ENCODE measurements at places on chromosomes 1 and 21.

DNA sequence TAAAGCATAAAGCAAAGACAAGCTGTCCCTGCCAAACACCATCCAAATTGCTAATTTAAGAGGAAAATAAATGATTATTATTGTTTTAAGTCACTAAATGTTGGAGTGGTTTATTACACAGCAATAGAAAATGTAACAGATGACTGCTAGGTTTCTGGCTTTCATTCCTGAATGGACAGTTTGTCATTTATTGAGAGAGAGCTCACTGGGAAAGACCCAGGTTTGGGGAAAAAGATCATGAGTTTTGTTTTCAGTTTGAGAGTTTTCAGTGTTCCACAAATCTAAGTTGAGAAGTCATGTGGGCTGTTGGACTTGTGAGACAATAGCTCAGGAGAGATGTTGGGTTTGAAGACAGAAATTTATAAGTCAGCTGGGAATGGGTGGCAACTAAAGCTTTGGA, 5.4 kb downstream of the GPA33 start:
- DNase-seq = no peak

- no peak for DNase-seq
Measured at GRCh38 chr1:93056649-93057048, 22.4 kb upstream of the MTF2 start.

DNA sequence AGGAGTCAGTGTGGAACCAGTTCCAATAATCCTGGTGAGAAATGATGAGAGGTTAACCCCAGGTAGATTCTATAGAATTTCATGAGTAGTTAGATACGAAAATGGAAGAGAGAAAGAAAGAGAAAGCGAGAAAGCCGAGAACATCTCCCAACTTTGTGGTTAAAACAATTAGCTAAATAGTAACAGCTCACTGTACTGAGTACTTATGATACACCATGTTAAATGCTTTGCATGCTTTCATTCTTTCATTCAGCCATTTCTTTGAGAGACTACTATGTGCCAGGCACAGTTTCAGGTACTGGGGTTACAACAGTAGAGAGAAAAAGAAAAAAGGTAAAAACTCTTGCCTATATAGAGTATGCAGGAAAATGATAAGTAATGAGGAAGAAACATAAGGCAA, 109.7 kb upstream of the SYT6 start:
- DNase-seq = no peak

- DNase-seq = no peak
Measured at GRCh38 chr1:113375878-113376277, 14.4 kb upstream of the MAGI3 start.

- no peak for DNase-seq
Measured at GRCh38 chr1:207335695-207336363, 14.4 kb downstream of the CD55 start.

DNA sequence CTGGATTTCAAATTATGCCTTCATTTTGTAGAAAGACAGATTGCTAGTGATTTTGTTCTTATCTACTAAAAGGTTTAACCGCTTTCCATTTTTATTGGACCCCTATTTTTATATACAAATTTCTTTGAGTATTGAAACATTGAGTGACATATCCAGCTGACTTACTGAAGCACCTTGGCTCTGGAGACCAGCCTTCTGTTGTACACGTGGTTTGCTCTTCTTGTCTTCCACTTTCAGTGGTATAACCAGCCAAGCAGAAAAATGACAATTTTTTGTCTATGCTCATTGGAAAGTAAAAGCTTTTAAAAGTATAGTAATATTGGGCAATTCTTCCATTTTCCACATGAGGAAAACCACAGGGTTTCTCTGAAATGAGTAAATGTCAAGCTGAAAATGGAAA, 4.4 kb downstream of the F13B start:
- DNase-seq = no peak

DNA sequence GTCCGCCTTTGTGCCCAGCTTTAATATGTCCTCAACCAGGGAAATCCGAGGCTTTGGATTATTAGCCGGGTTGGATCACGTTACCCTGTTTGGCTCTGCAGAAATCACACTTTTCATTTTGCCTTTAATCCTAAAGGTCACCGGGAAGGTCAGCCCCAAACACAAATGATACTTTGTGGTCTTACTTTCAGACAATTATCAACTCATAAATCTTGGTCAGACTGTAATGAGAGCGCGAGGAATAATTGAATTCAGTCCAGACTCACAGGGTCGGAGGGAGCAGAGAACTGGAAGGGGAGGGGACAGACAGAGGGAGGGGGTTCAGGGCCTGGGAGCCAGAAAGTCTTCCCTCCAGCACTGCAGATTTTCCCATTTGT, 91.7 kb upstream of the NFIA start:
- DNase-seq = no peak

GRCh38 chr1:226046240-226046639, 16.3 kb upstream of the H3-3A start:
- no peak for DNase-seq

GRCh38 chr1:109242387-109242786, 7.0 kb upstream of the CELSR2 start:
- no peak for DNase-seq

DNA sequence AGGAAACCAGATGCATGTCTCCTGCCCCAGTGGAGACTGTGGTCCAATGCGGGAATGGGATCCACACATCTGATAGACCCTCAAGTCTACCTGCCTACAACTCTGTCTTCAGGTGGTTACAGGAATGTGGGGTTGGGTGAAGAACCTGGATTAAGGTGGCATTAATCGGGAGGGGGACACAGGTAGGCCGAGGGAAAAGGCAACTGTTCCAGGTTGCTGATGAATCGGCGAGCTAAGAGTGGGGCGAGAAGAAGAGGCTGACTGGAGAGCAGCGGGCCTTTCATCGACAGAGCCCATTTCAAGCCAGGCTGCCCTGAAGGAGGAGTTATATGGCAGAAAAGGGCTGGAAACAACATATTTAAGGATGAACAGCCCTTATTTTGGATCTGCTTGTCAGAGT, 836 bp downstream of the CD2 start:
- DNase-seq = no peak

- no peak for DNase-seq
Measured at GRCh38 chr1:100628631-100629081, 90.7 kb downstream of the GPR88 start.

DNA sequence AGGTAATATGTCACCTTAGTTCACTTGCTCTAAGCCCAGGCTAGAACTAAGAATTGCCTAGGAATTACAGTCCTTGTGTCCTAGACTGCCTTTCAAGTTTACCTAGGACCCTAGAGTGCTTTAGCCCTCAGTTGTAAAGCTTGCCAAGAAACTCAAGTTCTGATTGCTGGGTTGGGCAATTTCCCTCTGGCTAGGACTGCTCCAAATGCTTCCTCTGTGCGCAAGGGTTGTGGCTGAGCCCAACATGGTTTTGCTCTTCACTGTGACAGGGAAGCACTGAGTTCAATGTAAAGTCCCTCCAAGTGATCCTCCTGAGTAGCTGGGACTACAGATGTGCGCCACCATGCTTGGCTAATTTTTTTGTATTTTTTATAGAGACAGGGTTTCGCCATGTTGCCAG, 102.3 kb upstream of the NEK7 start:
- no peak for DNase-seq

GRCh38 chr1:186967656-186968394, 139.1 kb downstream of the PLA2G4A start:
- no peak for DNase-seq

DNA sequence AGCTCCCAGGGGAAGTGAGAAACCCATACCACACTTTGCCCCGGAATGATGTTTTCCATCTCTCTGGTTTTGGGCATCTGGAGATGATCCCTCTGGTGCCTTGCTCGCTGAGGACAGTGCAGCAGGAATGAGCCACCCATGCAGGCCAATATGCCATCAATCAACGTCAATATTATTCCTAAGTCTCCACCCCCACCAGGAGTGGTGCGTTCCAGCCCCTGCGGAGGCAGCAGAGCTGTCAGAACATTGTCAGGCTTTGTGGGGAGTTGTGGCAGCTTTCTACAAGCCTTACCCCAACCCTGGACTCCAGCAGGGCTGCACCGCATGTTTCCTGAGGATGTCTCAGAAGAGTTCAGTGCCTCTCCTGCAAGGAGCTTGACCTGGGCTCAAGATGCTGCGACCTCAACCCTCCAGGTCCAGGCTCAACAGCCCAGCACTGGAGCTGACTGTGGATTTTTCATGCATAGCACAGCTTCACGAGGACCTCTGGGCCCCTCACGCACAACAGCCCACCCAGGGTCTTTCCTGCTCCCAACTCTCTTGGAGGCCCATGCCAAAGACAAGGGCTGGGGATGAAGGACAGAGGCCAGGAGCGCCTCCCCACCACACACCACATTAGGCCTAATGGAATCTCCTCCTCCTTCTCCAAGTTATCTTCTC, 67.5 kb downstream of the PSMG1 start:
- DNase-seq = no peak

DNA sequence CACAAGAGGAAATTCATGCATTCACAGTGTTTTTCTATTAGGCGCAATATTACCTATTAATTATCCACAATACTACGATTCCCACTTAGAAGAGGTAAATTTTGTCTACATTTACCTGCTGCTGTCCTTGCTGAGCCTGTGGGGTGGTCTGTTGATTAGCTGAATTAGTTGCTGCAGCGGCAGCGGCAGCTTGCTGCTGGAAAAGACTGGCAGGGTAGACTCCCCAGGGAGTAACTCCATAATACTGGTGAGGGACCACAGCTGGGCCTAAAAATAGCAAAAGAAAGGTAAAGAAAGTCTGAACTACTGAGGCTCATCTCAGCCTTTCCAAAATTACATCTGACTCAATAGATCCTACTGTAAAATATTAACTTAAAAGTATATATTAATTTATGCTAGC, 66.0 kb upstream of the SDC3 start:
- DNase-seq = peak; percentile 23

GRCh38 chr1:221776495-221777301, 34.8 kb upstream of the DUSP10 start:
- DNase-seq = no peak

GRCh38 chr1:40784771-40785151, 1.2 kb downstream of the KCNQ4 start:
- peak; percentile 77 for DNase-seq

DNA sequence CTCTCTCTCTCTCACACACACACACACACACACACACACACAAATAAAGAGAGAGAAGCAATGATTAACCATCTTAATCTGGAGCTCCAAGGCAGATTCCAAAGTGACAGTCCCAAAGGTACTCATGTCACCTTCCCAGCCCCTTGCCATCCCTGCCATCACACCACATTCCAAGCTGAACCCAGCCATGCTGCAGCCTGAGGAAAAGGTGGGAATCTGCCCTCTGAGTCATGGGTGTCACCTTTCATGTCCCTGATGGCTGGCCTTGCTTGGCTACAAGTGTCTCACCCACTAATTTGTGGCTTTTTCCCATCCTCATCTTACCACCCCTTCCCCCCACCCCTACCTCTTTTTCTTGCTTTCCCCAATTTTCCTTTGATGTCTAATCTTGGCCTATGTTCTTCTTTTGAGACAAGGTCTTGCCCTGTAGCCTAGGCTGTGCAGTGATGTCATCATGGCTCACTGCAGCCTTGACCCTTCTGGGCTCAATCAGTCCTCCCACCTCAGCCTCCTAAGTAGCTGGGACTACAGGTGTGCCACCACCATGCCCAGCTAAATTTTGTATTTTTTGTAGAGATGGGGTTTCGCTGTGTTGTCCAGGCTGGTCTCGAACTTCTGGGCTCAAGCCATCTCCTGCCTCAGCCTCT, 3.2 kb downstream of the ANXA9 start:
- no peak for DNase-seq

DNA sequence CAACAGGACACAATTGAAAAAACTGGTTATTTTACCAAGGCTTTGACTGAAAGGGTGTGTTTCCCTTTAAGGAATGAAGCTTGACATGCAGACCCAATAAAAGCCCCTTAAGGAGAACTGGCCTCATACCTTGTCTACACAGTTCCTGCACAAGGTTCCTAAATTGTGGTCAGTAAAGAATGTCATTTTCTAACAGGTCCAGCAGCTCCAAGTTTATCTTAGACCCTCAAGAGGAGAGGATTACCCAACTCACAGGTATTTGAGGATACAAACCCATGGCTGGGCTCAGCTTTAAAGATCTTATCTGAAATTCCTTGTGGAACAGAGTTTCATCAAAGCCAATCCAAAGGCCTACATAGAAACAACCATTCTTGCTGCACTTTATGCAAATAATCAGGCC, 31.4 kb upstream of the CBR3 start:
- no peak for DNase-seq

DNA sequence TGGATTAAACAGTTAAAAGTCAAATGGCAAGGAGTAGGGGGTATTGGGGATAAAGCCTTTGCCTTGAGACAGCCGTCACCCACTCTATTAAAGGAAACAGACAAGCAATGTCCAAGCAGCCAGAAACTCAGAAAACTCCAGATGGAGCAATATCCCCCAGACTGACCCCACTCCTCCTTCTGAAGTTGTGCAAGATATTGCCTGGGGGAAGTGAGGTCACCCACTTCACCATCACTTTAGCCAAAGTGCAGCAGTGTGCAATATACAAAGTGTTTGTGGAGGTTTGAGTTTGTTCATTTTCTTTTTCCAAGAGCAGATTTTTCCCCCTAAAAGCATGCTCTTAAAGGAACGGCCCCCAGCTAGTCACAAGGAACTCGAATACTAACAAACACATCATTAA, 125.1 kb downstream of the ETS2 start:
- no peak for DNase-seq

DNA sequence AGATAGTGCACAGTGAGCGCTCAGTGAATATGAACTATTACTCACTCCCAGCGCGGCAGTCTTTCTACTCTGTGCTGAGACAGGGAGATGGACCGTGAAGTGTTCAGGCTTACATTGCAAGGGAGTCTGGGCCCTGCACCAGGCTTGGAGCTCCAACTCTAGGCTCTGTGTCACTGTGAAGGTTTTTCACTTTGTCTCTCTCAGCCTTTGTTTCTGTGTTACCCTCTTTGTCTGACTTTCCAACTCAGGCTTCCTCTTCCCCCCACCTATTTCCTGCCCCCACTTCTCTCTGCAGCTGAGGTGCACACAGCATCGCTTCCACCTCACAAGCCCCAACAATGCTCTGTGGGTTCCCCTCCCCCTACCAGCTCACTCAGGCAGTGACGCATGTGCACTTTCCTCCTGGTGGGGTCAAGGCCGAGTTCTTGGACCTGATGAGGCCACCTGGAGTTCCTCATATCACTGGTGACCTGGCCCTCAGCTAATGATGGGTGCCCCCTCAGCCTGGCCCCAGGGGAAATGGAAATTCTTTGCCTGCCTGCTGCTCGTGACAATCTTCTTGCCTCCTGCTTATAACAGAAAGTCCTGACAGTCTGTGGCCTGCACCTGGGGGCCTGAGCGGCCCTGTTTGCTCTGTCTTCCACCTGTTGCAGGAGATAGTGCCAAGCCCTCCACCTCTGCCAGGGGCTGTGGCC, 1.1 kb upstream of the LCK start:
- no peak for DNase-seq

GRCh38 chr1:6001992-6002576, 9.9 kb upstream of the NPHP4 start:
- DNase-seq = no peak

DNA sequence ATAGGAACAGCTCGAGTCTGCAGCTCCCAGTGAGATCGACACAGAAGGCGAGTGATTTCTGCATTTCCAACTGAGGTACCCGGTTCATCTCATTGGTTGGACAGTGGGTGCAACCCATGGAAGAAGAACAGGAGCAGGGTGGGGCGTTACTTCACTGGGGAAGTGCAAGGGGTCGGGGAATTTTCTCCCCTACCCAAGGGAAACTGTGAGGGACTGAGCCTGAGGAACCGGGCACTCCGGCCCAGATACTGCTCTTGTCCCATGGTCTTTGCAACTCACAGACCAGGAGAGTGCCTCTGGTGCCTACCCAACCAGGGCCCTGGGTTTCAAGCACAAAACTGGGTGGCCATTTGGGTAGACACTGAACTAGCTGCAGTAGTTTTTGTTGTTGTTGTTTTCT, 307.1 kb downstream of the AMY1C start:
- DNase-seq = no peak
